ENCODE measurements at places on chromosomes 16 and 17. TPM values are rescaled to one million over a fixed set of nuclear protein-coding genes. Genes with fewer than 3 reads are reported as not detected.

- H3K27me3 ChIP-seq: peaks cover 10% of the 10 kb centered on the region
- no peaks in the 10 kb centered on the region for H3K4me1 ChIP-seq
- no peaks in the 10 kb centered on the region for H3K36me3 ChIP-seq
- no peak overlapping the region for H3K27ac ChIP-seq
- DNase-seq: no peak
These were observed 44.3 kb downstream of the HOXB1 start for GRCh38 chr17:48486557-48486956.

GRCh38 chr16:75733305-75734211, 7.3 kb upstream of the CPHXL start:
- H3K4me3 ChIP-seq: no peak overlapping the region
- DNase-seq: no peak
- no peak overlapping the region for H3K27ac ChIP-seq
- H3K36me3 ChIP-seq: no peaks in the 10 kb centered on the region
- H3K27me3 ChIP-seq: no peaks in the 10 kb centered on the region

GRCh38 chr16:78323315-78323714, 223.9 kb downstream of the WWOX start:
- H3K4me1 ChIP-seq: no peaks in the 10 kb centered on the region
- no peak overlapping the region for H3K4me3 ChIP-seq
- no peaks in the 10 kb centered on the region for H3K27me3 ChIP-seq
- DNase-seq: no peak

- peak overlapping the region; percentile 9 for H3K4me3 ChIP-seq
- peaks cover 22% of the 10 kb centered on the region for H3K4me1 ChIP-seq
- no peaks in the 10 kb centered on the region for H3K36me3 ChIP-seq
- DNase-seq: peak; percentile 80
These were observed 562 bp downstream of the USP31 start for GRCh38 chr16:23148513-23149266.

DNA sequence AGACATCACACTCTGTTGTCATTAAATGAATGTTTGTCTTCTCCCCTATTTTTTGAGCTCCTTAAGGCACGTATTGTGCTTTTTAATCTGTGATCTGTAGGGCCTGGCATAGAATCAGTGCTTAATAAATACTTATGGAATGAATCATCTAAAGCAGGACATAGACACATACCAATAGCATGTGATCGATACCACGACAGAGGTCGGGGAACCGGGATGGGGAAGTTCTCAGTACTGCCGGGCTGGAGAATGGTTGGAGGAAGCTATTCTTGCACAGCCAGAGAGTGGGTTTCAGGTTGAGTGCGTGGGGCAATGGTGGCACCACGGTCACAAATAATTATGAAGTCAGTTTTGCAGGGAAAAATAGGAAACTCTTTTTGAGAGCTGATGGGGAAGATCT, 26.8 kb downstream of the NLRP1 start:
- H3K4me1 ChIP-seq: no peaks in the 10 kb centered on the region
- no peaks in the 10 kb centered on the region for H3K36me3 ChIP-seq
- H3K27ac ChIP-seq: no peak overlapping the region
- no peaks in the 10 kb centered on the region for H3K27me3 ChIP-seq
- no peak overlapping the region for H3K4me3 ChIP-seq

DNA sequence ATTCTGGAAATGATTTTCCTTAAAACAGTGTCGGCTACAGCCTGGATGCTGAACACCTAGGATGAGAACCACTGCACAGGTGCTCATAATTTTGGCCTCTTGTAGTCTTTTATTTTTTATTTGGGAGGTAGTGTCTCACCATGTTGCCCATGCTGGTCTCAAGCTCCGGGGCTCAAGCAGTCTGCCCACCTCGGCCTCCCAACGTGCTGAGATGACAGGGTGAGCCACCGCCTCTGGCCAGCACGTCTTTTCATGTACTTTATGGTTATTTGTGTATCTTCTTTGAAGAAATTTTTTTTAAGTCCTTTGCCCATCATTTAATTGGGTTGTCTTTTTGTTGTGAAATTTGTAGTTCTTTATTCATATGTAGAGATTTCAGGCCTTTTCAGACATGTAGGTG, 58.0 kb downstream of the WDR45B start:
- H3K27me3 ChIP-seq: no peaks in the 10 kb centered on the region
- peaks cover 7% of the 10 kb centered on the region for H3K4me1 ChIP-seq
- no peak overlapping the region for H3K27ac ChIP-seq
- no peak for DNase-seq

- H3K36me3 ChIP-seq: no peaks in the 10 kb centered on the region
- peak; percentile 40 for DNase-seq
- no peaks in the 10 kb centered on the region for H3K27me3 ChIP-seq
These were observed 591 bp upstream of the SLFN5 start for GRCh38 chr17:35242158-35242804.

DNA sequence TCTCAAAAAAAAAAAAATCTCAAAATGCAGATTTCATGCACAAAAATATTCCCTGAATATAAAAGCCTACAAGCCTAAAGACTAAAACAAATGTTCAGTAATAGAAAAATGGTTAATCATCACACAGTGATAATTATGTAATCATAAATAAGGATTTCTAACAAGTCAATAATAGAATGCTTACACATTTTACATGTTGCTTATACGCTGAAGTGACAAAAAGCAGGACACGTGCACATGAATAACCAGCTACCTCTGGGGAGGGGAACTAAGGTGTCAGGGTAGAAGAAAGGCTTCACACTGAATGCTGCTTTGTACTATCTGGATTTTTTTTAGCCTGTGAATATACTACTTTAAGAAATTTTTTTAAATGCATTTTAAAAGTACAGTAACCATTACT, 31.1 kb downstream of the HEATR6 start:
- H3K27ac ChIP-seq: no peak overlapping the region
- H3K36me3 ChIP-seq: peaks cover 88% of the 10 kb centered on the region
- no peak overlapping the region for H3K4me3 ChIP-seq
- H3K27me3 ChIP-seq: no peaks in the 10 kb centered on the region
- DNase-seq: no peak

GRCh38 chr16:15865742-15866141, 8.9 kb upstream of the MYH11 start:
- no peak for DNase-seq
- H3K36me3 ChIP-seq: peaks cover 36% of the 10 kb centered on the region
- no peaks in the 10 kb centered on the region for H3K4me1 ChIP-seq
- H3K4me3 ChIP-seq: no peak overlapping the region
- no peak overlapping the region for H3K27ac ChIP-seq

DNA sequence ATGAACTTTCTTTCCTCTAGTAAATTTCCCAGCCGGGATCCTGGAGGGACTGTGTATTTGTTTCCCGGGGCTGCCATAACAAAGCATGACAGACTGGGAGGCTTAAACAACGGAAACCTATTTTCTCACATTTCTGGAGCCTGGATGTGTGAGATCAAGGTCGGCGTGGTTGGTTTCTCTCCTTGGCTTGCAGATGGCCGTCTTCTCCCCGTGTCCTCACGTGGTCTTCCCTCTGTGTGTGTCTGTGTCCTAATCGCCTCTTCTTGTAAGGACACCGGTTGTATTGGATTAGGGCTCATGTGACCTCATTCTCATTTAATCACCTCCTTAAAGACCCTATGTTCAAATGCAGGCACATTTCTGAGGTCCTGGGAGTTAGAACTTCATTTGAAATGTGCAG, 22.0 kb upstream of the USP10 start:
- no peak for DNase-seq
- no peaks in the 10 kb centered on the region for H3K4me1 ChIP-seq
- H3K27me3 ChIP-seq: no peaks in the 10 kb centered on the region
- H3K4me3 ChIP-seq: no peak overlapping the region
- H3K27ac ChIP-seq: no peak overlapping the region

DNA sequence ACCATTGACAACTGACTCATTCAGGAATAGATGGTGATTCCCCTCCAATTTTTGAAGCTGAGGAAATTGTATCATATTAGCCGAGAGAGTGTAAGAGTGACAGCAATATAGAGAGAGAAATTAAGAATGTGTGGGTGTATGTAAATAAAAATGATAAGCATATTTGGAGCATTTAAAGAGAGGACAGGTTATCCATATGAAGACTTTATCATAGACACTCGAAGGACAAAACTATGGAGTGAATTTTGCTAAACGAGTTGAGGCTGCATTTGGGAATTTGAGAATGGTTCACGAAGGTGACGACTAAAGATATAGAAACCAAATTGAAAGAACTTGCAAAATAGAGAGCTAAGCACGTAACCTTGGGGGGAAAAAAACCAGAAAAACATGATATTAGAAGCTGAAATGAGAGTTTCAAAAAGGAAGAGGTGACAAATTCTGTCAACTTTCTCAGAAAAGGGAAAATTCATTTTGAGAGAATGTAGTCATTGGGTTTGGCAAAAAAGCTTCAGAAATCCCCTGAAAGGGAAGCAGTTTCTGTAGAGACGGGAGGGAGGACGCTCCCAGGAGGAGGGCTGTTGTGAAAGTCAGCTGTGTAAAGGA, 129.7 kb downstream of the KCNJ2 start:
- H3K4me1 ChIP-seq: no peaks in the 10 kb centered on the region
- H3K27ac ChIP-seq: no peak overlapping the region
- DNase-seq: no peak
- H3K36me3 ChIP-seq: no peaks in the 10 kb centered on the region
- no peaks in the 10 kb centered on the region for H3K27me3 ChIP-seq

DNA sequence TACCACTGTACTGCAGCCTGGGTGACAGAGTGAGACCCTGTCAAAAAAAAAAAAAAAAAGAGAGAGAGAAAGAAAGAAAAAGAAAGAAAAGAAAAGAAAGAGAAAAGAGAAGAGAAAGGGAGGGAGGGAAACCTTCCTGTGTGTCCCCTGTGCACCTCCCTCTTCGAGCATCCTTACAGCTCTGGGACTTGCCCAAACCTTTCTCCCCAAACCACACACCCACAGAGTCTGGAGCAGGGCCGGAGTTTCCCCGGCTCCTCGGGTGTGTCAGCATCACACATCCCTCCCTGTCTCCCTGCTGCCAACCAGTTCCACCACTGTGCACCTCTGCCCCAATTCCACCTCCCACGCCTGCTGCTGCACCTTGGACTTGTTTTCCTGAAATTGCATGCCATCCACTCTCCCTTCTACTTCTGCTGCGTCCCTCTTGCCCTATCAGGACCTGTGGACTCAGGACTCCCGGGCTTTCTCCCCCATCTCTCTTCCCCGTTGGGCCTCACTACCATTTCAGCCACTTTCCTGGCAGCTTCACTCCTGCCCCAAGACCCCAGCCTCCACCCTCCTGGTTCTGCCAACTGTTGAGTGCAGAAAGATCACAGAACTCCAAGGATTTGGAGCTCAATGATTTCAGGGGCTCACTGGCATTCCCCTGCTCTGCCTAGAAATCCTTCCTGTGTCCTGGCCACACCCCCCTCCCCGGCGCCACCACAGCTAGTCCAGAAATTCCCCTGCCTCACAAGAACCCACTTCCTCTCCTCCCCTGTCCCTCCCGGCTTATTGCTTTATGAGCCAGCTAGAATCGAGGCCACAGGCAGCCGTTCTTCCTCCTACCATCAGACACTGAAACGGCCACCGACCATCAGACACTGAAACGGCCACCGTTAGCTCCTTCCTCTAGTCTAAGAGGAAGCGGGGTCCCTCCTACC, 3.7 kb upstream of the CDK3 start:
- H3K27me3 ChIP-seq: no peaks in the 10 kb centered on the region
- H3K4me1 ChIP-seq: peaks cover 37% of the 10 kb centered on the region
- H3K36me3 ChIP-seq: no peaks in the 10 kb centered on the region
- H3K4me3 ChIP-seq: no peak overlapping the region
- no peak for DNase-seq

GRCh38 chr16:86073103-86073625, 174.2 kb downstream of the IRF8 start:
- H3K4me1 ChIP-seq: no peaks in the 10 kb centered on the region
- no peaks in the 10 kb centered on the region for H3K36me3 ChIP-seq
- no peak overlapping the region for H3K4me3 ChIP-seq
- H3K27ac ChIP-seq: no peak overlapping the region
- DNase-seq: no peak
- no peaks in the 10 kb centered on the region for H3K27me3 ChIP-seq

- DNase-seq: no peak
- H3K36me3 ChIP-seq: peaks cover 11% of the 10 kb centered on the region
- no peaks in the 10 kb centered on the region for H3K4me1 ChIP-seq
- H3K27me3 ChIP-seq: no peaks in the 10 kb centered on the region
These were observed 70.8 kb downstream of the XPO6 start for GRCh38 chr16:28140788-28141618.

DNA sequence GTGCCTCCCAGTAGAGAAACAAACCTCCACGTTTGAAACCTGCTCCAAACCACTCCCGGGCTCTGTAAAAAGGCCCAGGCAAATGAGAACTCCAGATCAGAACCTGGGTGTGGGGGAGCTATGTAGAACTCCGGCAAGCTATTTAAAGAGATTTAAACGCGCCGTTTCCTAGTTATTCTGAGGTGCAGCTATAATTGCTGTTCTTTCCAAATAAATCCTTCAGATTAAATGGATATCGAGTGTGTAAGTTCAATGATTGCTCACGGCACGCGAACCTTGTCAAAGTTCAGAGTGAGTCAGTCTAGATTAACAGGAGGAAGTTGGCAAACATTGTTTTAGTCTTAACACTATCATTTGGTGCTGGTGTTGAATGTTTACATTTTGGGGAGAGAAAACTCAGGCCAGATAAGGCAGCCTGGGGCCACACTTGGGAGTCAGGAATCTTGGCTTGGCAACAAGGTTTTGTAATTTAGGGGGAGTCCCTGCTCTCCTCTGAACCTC, 92.9 kb upstream of the SALL1 start:
- H3K27me3 ChIP-seq: no peaks in the 10 kb centered on the region
- H3K4me3 ChIP-seq: no peak overlapping the region
- DNase-seq: no peak
- H3K4me1 ChIP-seq: peaks cover 9% of the 10 kb centered on the region

DNA sequence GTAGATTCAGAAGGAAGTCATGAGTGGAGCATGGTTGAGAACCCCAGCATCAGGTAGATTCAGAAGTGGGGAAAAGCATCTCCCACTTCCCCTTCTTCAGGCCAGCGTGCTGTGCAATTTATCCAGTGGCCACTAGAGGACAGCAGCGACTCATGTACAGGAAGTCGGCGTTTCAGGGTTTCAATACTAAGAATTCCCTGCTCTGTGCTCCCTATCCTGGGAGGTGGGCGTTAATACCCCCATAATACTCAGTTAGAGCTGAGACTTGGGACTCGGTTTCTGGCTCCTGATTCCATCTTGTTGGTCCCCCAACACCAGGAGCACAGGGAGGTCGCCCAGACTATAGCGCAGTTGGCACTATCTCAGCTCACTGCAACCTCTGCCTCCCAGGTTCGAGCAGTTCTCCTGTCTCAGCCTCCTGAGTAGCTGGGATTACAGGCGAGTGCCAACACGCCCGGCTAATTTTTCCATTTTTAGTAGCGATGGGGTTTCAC, 75.3 kb upstream of the AMZ2 start:
- no peaks in the 10 kb centered on the region for H3K27me3 ChIP-seq
- no peak overlapping the region for H3K4me3 ChIP-seq
- no peak overlapping the region for H3K27ac ChIP-seq
- DNase-seq: peak; percentile 70
- H3K4me1 ChIP-seq: no peaks in the 10 kb centered on the region

- no peak for DNase-seq
- H3K27me3 ChIP-seq: no peaks in the 10 kb centered on the region
- peak overlapping the region; percentile 12 for H3K4me3 ChIP-seq
These were observed 578 bp downstream of the MYCBPAP start for GRCh38 chr17:50508573-50509460.

The WNT9B gene
- total RNA-seq: 0.14 TPM

The CCL14 gene
- 1.9 TPM for total RNA-seq

The SHCBP1 gene
- 0.25 TPM for total RNA-seq

The DEXI gene
- total RNA-seq: 69.9 TPM

The TBC1D3C gene
- not detected for total RNA-seq

The LRRC36 gene
- not detected for total RNA-seq

The ORAI3 gene
- 39.1 TPM for total RNA-seq

The TPSG1 gene
- not detected for total RNA-seq

The ABHD15 gene
- 5.6 TPM for total RNA-seq
